ENCODE measurements at places on chromosomes 1 and 21. TPM values are rescaled to one million over a fixed set of nuclear protein-coding genes. Genes with fewer than 3 reads are reported as not detected.

GRCh38 chr1:228308628-228309325, 97.9 kb downstream of the TRIM11 start:
- no peak for DNase-seq
- H3K36me3 ChIP-seq: peaks cover 19% of the 10 kb centered on the region
- H3K27ac ChIP-seq: no peak overlapping the region
- H3K4me1 ChIP-seq: no peaks in the 10 kb centered on the region

GRCh38 chr1:12372180-12372579, 142.3 kb downstream of the VPS13D start:
- no peaks in the 10 kb centered on the region for H3K36me3 ChIP-seq
- H3K27me3 ChIP-seq: no peaks in the 10 kb centered on the region
- H3K4me1 ChIP-seq: no peaks in the 10 kb centered on the region
- no peak overlapping the region for H3K4me3 ChIP-seq

DNA sequence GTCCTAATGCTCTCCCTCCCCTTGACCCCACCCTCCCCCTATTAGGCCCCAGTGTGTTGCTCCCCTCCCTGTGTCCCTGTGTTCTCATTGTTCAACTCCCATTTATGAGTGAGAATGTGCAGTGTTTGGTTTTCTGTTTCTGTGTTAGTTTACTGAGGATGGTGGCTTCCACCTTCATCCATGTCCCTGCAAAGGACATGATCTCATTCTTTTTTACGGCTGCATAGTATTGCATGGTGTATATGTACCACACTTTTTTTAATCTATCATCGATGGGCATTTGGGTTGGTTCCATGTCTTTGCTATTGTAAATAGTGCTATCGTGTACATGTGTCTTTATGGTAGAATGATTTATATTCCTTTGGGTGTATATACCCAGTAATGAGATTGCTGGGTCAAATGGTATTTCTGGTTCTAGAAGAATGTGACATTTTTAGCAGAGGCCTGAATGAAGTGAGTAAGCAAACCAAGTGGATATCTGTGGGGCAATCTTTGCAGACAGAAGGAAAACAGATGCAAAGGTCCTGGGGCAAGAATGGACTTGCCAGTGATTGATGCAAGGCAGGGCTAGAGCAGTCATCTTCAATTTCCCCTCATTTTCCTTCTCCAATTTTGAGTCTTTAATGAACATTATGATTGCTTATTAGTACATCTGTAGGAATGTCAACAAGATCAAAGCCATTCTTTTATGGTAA, 50.2 kb downstream of the UBE4B start:
- H3K27ac ChIP-seq: peak overlapping the region; percentile 39
- no peaks in the 10 kb centered on the region for H3K4me1 ChIP-seq
- H3K27me3 ChIP-seq: peaks cover 3% of the 10 kb centered on the region
- no peak for DNase-seq
- H3K36me3 ChIP-seq: no peaks in the 10 kb centered on the region

GRCh38 chr1:167563579-167564246, 10.2 kb upstream of the CREG1 start:
- H3K4me1 ChIP-seq: peaks cover 4% of the 10 kb centered on the region
- no peak overlapping the region for H3K27ac ChIP-seq
- no peaks in the 10 kb centered on the region for H3K36me3 ChIP-seq
- peaks cover 4% of the 10 kb centered on the region for H3K27me3 ChIP-seq
- no peak for DNase-seq
- no peak overlapping the region for H3K4me3 ChIP-seq

DNA sequence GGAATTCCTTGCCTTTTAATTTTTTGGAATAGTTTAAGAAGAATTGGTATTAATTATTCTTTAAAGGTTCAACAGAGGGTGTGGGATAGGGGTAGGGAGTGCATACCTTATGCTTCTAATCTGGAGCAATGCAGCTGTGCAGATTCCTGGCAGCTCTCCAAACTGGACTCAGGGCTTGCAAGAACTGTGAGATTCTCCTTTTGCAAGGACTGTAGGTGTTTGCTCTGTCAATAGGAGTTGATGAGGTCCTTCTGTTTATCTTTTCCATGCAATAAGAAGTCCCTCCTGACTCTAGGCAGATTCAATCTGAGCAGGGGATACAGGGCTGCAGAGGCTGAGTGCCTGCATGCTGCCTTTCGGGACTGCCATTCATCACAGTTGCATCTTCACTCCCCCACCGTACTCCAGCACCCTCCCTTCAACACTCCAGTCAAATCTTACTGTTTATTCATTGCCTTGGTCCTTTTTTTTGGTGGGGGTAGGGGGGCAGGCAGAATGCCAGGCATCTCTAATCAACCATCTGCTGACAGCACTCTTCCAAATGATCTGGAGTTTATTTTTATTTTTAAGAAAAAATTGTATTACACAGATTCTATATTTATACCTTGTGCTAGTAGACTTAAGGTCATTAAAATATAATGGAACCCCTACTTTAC, 122.3 kb downstream of the DISC1 start:
- peaks cover 23% of the 10 kb centered on the region for H3K36me3 ChIP-seq
- no peak overlapping the region for H3K27ac ChIP-seq
- no peak overlapping the region for H3K4me3 ChIP-seq
- peaks cover under 1% of the 10 kb centered on the region for H3K27me3 ChIP-seq
- DNase-seq: no peak
- no peaks in the 10 kb centered on the region for H3K4me1 ChIP-seq

- DNase-seq: no peak
- no peak overlapping the region for H3K27ac ChIP-seq
- H3K4me3 ChIP-seq: no peak overlapping the region
- H3K27me3 ChIP-seq: no peaks in the 10 kb centered on the region
Observed at GRCh38 chr1:34108269-34108668, 56.8 kb downstream of the CSMD2 start.

GRCh38 chr21:38327984-38328383, 71.2 kb downstream of the KCNJ15 start:
- DNase-seq: no peak
- H3K27ac ChIP-seq: no peak overlapping the region
- H3K27me3 ChIP-seq: no peaks in the 10 kb centered on the region
- no peaks in the 10 kb centered on the region for H3K4me1 ChIP-seq
- H3K4me3 ChIP-seq: no peak overlapping the region
- no peaks in the 10 kb centered on the region for H3K36me3 ChIP-seq

- no peak for DNase-seq
- no peak overlapping the region for H3K27ac ChIP-seq
- no peaks in the 10 kb centered on the region for H3K4me1 ChIP-seq
Observed at GRCh38 chr1:65949230-65949626, 156.5 kb downstream of the PDE4B start.

DNA sequence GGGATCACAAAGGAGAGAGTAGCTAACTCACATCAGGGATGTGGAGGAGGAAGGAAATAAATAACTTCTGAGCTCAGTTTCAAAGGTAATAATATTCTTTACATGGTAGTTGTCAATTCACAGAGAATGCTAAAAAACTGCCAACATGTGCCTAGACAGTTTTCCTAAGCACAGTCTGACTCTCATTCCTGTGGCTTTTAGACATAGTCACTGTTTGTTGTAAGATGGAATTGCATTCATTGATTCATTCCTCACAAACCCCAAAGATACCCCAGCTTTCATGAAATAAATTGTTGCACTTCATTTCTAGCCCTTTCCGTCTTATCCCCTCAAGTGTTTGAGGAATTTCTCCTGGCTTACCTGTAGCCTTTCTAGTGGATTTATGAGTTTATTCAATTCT, 263.9 kb downstream of the NTNG1 start:
- DNase-seq: no peak
- no peak overlapping the region for H3K27ac ChIP-seq
- H3K27me3 ChIP-seq: no peaks in the 10 kb centered on the region
- no peak overlapping the region for H3K4me3 ChIP-seq
- H3K36me3 ChIP-seq: no peaks in the 10 kb centered on the region
- H3K4me1 ChIP-seq: peaks cover 1% of the 10 kb centered on the region

DNA sequence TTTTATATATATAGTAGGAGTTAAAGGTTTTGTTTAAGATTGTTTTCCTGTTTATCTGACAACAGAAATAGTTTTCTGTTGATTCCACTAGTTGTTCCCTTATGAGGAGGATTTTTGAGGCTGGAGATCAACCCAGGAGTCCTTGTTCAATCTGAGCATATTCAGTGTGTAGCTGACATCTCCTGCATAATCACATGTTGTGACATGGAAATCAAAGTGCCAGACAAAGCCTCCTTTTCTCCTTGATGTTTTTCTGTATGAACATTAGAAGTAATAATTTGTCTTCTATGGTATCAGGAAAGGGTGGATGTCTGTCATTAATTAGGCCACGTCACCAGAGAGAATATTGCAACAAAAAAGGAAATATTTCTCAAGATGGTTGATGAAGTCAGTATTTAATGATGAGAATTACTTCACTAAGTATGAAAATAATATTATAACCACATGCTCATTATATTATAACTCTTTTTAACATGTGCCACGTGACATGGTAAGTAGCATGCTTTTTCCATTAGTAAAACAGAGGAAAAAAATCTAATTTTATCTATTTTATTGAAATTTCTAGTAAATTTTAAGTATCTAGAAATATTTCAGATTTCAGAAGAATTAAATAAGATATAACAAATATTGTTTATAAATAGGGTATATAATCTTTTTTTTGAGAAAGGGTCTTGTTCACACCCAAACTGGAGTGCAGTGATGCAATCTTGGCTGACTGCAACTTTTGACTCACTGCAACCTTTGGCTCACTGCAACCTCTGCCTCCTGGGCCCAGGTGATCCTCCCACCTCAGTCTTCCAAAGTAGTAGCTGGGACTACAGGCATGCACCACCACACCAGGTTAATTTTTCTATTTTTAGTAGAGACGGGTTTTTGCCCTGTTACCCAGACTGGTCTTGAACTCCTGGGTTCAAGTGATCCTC, 223.5 kb downstream of the HMCN1 start:
- H3K27ac ChIP-seq: no peak overlapping the region
- H3K4me1 ChIP-seq: peaks cover 9% of the 10 kb centered on the region
- H3K27me3 ChIP-seq: peaks cover 1% of the 10 kb centered on the region
- no peak for DNase-seq
- no peaks in the 10 kb centered on the region for H3K36me3 ChIP-seq

DNA sequence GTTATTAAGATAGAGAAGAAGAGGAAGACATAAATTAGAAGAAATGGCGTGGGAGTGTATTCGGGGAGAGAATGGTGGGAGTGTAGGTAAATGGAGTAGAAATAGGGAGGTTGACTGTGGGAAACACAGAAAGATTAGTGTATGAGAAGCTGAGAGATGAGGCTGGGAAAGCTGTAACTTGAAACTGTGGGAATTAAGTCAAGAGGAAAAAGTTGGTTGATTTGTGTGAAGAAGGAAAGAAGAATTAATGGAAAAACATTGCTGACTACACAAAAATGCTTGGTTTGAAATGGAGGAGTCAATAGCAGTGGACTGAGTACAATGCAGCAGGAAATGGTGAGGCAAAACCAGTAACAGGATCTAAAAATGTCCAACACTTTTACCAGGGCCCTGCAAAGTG, 448.3 kb downstream of the PTPRC start:
- H3K36me3 ChIP-seq: no peaks in the 10 kb centered on the region
- H3K27me3 ChIP-seq: no peaks in the 10 kb centered on the region
- DNase-seq: no peak
- H3K4me1 ChIP-seq: peaks cover 6% of the 10 kb centered on the region
- no peak overlapping the region for H3K27ac ChIP-seq
- H3K4me3 ChIP-seq: no peak overlapping the region

- peaks cover 26% of the 10 kb centered on the region for H3K27me3 ChIP-seq
- no peak overlapping the region for H3K27ac ChIP-seq
- H3K4me1 ChIP-seq: peaks cover 54% of the 10 kb centered on the region
- H3K4me3 ChIP-seq: peak overlapping the region; percentile 89
- DNase-seq: no peak
- H3K36me3 ChIP-seq: no peaks in the 10 kb centered on the region
Observed at GRCh38 chr1:205043866-205044265, 854 bp downstream of the CNTN2 start.

- no peak overlapping the region for H3K27ac ChIP-seq
- H3K4me1 ChIP-seq: no peaks in the 10 kb centered on the region
- H3K4me3 ChIP-seq: no peak overlapping the region
Observed at GRCh38 chr1:51192213-51192843, 43.7 kb upstream of the RNF11 start.

- DNase-seq: no peak
- no peak overlapping the region for H3K4me3 ChIP-seq
- H3K27me3 ChIP-seq: no peaks in the 10 kb centered on the region
- H3K4me1 ChIP-seq: no peaks in the 10 kb centered on the region
- H3K27ac ChIP-seq: no peak overlapping the region
Observed at GRCh38 chr1:170483051-170483450, 48.9 kb upstream of the GORAB start.

DNA sequence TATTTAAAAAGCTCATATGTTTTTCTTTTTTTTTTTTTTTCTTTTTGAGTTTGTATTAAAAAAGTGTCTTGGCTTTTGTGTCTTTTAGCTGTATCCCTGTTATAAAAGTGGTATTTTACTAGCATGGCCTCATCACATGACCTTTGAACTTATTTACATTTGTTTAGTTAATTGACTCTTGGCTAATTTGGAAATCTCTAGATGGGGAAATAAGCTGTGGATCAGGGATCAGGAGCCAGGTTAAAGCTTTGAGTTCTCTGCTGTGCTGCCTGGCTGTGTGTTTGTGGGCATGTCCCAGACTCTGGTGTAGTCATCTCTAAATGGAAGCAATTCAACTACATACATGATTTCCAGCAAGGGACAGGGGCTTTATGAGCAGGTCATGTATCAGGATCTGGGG, 56.5 kb downstream of the HHAT start:
- DNase-seq: no peak
- H3K4me1 ChIP-seq: no peaks in the 10 kb centered on the region
- no peak overlapping the region for H3K4me3 ChIP-seq
- H3K27ac ChIP-seq: no peak overlapping the region

DNA sequence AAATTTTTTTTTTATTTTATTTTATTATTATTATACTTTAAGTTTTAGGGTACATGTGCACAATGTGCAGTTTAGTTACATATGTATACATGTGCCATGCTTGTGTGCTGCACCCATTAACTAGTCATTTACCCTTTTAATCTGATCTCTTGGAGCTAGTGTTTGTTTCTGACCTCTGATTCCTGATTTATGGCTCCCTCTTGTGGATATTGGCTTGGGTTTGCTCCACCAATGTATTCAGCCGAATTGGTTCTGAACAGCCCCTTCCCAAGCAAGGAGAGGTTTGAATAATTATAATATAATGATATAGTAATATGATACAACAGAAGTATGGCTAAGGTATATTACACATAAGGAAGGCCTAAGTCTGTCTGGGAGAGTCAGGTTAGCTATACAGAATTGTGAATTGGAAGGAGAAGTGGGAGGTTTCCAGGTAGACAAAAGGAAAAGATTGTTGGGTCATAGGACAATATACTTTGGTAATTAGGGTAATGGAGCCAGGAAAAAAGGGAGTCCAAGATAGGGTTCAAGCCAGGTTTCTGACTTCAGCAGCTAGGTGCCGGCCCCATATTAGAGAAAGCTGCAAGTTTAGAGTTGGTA, 53.1 kb upstream of the HMCN1 start:
- no peak overlapping the region for H3K27ac ChIP-seq
- no peaks in the 10 kb centered on the region for H3K27me3 ChIP-seq
- no peak overlapping the region for H3K4me3 ChIP-seq

Gene ELAVL4
- 477 TPM for total RNA-seq

Gene GNAT2
- not detected for total RNA-seq

Gene PLA2G4A
- not detected for total RNA-seq

Gene NPPA
- total RNA-seq: not detected

Gene ANKRD35
- total RNA-seq: 2.1 TPM

Gene MARCKSL1
- total RNA-seq: 912 TPM

Gene CR1L
- not detected for total RNA-seq

Data from glutamatergic neuron (in vitro differentiated cells).